ENCODE measurements at places on chromosomes 13 and 19. TPM values are rescaled to one million over a fixed set of nuclear protein-coding genes. Genes with fewer than 3 reads are reported as not detected.

The TUBA3C gene
- not detected for total RNA-seq

The ZNF579 gene
- 7.0 TPM for total RNA-seq

The PGLYRP1 gene
- total RNA-seq, result 1.3 TPM

The ZNF865 gene
- total RNA-seq, result 4.0 TPM

The JSRP1 gene
- total RNA-seq, result 0.54 TPM

The METTL21C gene
- not detected for total RNA-seq

The CLEC4M gene
- under 0.01 TPM for total RNA-seq

The KLF1 gene
- 71.4 TPM for total RNA-seq

The OR10H1 gene
- total RNA-seq, result under 0.01 TPM

The ZSCAN4 gene
- total RNA-seq, result not detected

The PDS5B gene
- total RNA-seq, result 15.1 TPM

The ZNF177 gene
- 0.81 TPM for total RNA-seq

The ZNF441 gene
- total RNA-seq, result 4.6 TPM

The ZNF17 gene
- total RNA-seq, result 17.2 TPM

The ZNF223 gene
- 3.0 TPM for total RNA-seq

The CLDN10 gene
- total RNA-seq, result 26.1 TPM

The IZUMO4 gene
- total RNA-seq, result 2.2 TPM

The SPHK2 gene
- total RNA-seq, result 10.0 TPM

The ZNF543 gene
- total RNA-seq, result 11.8 TPM

The SSC5D gene
- total RNA-seq, result 0.27 TPM

The WDR87 gene
- not detected for total RNA-seq

The CDX2 gene
- not detected for total RNA-seq

The RXFP2 gene
- not detected for total RNA-seq

The UBAC2 gene
- 43.4 TPM for total RNA-seq

The LGALS4 gene
- 0.54 TPM for total RNA-seq

The SIGLEC9 gene
- 0.27 TPM for total RNA-seq

The RASIP1 gene
- 0.54 TPM for total RNA-seq

The CABP5 gene
- total RNA-seq, result not detected

The ZNF878 gene
- under 0.01 TPM for total RNA-seq

The TMEM38A gene
- total RNA-seq, result 0.54 TPM

The PINLYP gene
- 5.4 TPM for total RNA-seq

The ZNF888 gene
- 7.0 TPM for total RNA-seq

The CYP4F22 gene
- total RNA-seq, result 5.4 TPM

The F7 gene
- 0.27 TPM for total RNA-seq

The NLRP9 gene
- total RNA-seq, result not detected

The YJU2 gene
- 48.5 TPM for total RNA-seq

The TPTE2 gene
- total RNA-seq, result not detected

The MKNK2 gene
- 123 TPM for total RNA-seq

The ADGRE2 gene
- 46.0 TPM for total RNA-seq

The C19orf85 gene
- total RNA-seq, result not detected

The CBY2 gene
- not detected for total RNA-seq

The HSPB6 gene
- 0.27 TPM for total RNA-seq

The ACP7 gene
- not detected for total RNA-seq

The TTC9B gene
- total RNA-seq, result under 0.01 TPM

The CNOT3 gene
- total RNA-seq, result 20.2 TPM

The PLK5 gene
- not detected for total RNA-seq

The URI1 gene
- 27.5 TPM for total RNA-seq

The CEBPG gene
- 9.7 TPM for total RNA-seq

The CASP14 gene
- total RNA-seq, result not detected

The CNN1 gene
- under 0.01 TPM for total RNA-seq

The CYP2A6 gene
- not detected for total RNA-seq

The TMEM238 gene
- 2.7 TPM for total RNA-seq

The ZNF628 gene
- total RNA-seq, result 8.3 TPM

Data from hematopoietic multipotent progenitor cell (in vitro differentiated cells).